ENCODE measurements at places on chromosomes 4 and X. TPM values are rescaled to one million over a fixed set of nuclear protein-coding genes. Genes with fewer than 3 reads are reported as not detected.

Gene ARMCX1
- 0.47 TPM for total RNA-seq

Gene STOX2
- total RNA-seq, result 3.1 TPM

Gene SAGE1
- 0.05 TPM for total RNA-seq

Gene MAGEC2
- not detected for total RNA-seq

Gene ESX1
- 0.06 TPM for total RNA-seq

Data from A549 treated with dexamethasone at 1 μM for 4 hours (cell line).